NCI-H1417 (cell line): ENCODE measurements at places on chromosomes 3 and 15.

DNA sequence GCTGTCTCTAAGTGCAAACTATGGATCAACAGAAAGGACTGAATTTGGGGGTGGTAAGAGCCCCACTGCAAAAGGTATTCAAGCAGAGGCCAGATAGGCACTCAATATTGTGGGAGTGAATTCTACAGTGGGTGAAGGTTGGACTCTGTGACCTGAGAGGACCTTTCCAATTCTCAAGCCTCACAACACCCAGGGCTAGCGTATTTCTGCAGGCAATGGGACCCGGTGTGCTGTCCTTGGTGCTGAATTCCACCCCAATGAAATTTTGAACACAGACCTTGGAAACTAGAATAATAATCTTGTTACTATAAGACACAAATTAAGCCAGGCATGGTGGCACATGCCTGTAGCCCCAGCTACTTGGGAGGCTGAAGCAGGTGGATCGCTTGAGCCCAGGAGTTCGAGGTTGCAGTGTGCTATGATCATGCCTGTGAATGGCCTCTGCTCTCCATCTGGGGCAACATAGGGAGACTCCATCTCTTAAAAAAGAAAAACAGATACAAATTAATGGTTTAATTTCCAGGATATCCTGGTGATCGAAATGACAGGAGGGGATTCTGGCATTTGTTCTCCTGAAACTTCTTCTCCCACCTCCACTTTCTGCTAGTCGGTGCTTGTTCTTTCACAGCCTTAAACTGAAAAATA, 135.4 kb downstream of the RAB11A start:
- DNase-seq, result no peak

DNA sequence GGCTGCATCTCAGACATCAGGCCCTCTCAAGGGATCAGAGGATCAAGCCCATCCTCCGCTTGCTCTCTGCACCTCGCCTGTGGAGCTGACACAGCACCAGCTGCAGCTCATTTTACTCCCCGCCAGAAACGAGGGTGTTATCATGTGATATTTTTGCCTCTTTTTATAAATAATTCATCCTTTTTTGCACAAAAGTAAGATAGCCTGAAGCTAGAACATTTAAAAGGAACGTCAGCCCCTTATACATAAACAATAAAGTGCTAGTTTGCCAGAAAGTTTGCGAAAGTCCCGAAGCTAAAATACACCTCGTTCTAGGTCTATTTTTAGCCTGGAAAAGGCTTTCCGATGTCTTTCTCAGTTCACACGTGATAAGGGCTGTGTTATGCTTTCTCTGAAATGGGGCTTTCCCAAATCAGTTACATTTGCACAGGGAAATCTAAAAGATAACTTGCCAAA, 9.6 kb upstream of the FAM174B start:
- no peak for DNase-seq

DNA sequence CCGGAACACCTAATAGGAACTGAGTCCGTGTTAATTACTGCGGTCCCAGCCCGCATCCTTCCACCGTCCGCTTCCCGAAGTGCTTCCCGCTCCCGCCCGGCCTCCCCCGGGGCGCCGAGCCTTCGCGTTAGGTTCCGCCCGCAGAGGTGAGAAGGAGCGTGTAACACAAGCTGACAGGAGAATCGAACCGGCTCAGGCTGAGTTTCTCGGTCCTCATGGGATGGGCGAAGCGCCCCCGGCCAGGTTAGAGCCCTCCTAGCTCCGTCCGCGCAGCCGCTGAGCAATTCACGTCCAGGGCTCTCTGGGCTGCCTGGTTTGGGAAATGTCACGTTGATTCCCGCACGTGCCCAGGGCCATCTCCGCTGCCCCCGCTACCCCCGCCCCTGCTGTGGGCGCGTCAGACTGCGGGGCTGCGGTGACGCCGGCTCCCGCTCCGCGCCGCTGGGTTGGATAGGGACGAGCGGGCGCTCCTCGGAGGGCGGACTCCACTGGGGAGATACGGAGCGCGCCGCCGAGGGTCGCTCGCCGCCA, 954 bp downstream of the CLDN11 start:
- no peak for DNase-seq

DNA sequence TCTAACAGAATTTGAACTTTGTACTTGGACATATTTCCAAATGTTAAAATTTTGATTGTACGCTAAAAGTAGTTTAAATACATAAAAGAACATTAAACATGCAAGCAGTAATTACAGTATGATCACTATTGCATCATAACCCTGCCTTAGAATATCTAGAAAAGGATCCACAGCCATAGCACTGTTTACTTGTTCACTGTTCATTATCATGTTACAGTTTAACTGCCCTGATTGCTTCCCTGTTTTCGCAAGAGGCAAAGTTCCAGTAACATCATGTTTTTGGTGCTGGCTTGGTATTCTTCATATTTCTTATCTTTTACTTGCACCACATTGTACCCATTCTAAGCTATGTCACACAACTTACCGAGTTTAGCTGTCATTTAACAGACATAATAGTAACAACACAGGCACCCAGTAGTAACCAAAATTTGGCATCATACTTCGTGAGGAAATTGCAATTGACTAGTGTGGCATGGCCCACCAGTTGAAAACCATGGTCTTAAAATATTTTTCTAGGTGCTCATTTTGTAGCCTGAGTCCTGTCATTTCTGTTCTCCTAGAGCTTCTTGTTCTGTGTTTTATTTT, 13.3 kb upstream of the TMEM87A start:
- DNase-seq, result no peak

DNA sequence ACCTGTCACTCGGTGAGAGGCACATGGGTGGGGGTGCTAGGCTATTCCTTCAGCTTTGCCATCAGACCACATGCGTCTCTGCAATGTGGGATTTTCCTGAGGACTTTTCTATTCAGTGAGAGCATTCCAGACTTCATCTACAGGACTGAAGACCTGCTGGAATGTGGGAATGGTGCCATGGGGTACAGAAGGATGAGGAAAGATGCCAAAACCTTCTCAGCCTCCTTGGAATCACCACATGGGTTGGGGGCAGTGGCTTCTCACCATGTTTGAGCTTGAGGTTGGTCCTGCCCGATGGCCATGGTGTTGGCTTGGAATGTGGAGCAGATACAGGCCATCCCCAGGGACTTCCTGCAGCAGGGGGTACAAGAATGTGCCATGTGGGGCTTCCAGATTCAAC, 80.9 kb upstream of the KLF13 start:
- no peak for DNase-seq

GRCh38 chr3:49552087-49552486, 2.2 kb upstream of the BSN start:
- no peak for DNase-seq

GRCh38 chr15:65329288-65329983, 25.0 kb downstream of the RNU5B-1 start:
- DNase-seq, result no peak

- DNase-seq, result no peak
Observed at GRCh38 chr15:58574631-58575030, 142.8 kb downstream of the LIPC start.

DNA sequence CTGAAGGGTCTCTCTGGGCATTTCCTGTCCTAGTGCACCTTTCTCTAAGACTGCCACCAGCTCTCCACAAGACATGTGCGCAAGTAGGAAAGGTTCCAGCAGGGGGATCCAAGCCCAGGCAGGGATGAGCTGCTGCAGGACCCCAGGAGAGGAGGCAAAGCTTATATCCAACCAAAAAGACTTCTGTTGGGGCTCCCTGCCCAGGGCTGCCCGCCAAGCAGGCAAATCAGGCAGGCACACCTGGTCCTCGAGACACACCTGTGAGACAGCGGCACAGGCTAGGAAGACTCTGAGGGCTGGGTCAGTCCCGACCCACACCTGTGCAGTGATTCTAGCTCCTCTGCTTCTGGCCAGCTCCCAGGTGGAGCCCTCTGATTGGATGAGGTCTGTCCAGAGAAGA, 80.6 kb downstream of the MYLK start:
- no peak for DNase-seq

- no peak for DNase-seq
Observed at GRCh38 chr3:16484216-16484615, 29.3 kb downstream of the RFTN1 start.

GRCh38 chr15:79953951-79954444, 17.0 kb downstream of the BCL2A1 start:
- DNase-seq, result no peak

GRCh38 chr15:47427463-47427862, 289.8 kb upstream of the SEMA6D start:
- DNase-seq, result no peak

DNA sequence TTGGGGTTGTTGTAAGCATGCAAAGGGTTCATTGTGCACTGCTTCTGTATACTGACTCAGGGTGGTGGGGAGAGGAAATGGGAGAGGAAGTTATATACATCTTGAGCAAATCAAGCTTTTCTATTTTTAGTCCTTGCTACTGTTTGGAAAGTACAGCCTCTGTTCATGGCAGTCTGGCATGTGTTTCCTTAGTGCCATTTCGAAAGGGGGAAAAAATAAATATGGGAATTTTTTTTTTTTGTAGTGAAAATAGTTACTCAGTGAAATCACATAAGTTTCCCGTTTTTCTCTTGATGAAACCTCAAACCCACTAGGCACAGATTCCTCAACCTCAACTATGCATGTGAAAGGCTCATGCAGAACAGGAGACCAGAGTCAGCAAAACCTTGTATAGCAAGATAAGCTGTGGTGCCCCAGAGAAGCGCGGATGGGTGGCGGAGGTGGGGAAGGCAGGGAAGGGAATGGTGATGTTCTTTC, 353.3 kb downstream of the LPP start:
- DNase-seq, result no peak

- DNase-seq, result no peak
Observed at GRCh38 chr3:3516996-3517395, 282.2 kb upstream of the LRRN1 start.

DNA sequence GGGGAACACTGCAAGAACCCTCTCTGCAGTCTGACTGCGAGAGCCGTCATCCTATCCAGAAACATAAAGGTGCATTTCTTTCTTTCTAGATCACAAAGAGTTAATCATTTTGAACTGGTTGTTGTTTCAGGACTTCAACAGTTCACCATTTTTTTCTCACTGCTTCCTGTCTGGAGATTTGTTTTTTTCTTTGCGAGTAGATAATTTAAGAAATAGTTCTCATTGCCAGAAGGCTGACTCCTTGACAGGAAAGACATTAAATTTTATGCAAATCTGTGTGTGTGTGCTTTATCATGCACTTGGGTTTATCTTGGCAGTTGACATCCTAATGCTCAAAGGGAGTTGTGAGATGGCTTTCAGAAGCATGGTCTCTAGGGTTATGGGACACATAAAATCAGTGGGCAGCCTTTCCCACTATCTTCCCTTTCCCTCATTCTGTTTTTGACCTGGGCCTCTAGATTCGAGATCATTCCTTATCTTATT, 123.5 kb upstream of the TBL1XR1 start:
- no peak for DNase-seq

DNA sequence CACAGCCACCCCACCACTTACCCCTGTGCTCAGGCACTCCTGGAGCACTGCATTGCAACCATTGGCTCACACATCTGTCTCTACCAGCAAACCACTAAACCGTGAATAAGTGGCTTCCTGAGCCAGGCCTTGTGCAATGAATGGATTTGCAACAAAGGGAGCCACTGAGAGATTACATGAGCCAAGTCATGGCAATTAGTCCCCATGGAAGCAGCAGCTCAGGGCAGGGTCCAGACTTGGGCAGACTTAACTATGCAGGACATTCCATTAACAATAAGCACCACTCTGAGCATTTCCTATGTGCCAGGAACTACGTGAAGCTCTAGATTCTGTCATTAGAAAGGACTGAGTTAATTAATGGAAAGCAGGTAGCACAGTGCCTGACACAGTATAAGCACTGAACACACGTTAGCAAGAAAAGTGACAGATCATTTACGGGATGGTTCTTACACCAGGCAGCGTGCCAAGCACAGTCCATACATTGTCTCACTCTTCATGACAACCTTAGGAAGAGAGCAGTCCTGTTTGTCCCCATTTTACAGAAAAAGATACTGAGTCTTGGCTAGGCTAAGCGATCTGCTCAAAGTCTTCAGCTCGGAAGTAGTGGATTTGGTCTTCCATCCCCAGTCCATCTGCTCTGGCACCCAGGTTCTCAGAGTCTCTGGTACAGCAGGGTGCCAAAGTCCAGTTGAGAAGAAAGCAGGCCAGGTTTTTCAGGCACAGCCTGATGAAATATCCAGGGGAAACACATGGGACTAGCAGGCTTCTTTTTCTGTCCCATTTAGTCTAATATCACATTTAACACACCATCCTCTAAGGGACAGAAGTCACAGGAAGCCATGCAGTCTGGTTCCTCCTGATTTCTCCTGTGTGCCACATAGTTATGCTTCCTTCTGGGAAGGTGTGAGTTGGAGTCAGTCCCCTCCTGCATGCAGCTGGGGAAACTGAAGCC, 44.1 kb downstream of the LIPC start:
- DNase-seq, result peak; percentile 64

DNA sequence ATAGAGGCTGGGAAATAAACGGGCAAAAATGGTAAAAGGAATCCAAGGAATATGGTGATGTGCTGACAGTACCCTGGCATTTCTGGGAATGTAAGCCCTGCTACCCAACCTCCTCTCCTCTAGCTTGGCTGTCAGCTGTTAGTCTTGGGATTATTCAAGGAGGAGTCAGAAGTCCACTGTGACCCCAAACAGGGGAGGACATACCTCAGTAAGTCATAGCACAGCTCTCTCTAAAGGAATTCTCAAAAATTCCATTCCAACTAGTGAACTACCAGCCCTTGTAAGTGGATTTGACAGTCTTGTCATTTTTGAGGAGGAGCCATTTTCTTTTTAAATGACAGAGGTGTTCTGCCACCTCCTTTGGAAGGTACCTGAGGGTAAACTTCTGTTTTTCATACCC, 207.5 kb downstream of the PDCD6IP start:
- DNase-seq, result no peak

- no peak for DNase-seq
Observed at GRCh38 chr3:59620325-59620724, 570.5 kb upstream of the CFAP20DC start.

- no peak for DNase-seq
Observed at GRCh38 chr3:72343078-72343477, 505.2 kb downstream of the SHQ1 start.

GRCh38 chr3:157077565-157077991, 82.4 kb downstream of the CCNL1 start:
- DNase-seq, result no peak

DNA sequence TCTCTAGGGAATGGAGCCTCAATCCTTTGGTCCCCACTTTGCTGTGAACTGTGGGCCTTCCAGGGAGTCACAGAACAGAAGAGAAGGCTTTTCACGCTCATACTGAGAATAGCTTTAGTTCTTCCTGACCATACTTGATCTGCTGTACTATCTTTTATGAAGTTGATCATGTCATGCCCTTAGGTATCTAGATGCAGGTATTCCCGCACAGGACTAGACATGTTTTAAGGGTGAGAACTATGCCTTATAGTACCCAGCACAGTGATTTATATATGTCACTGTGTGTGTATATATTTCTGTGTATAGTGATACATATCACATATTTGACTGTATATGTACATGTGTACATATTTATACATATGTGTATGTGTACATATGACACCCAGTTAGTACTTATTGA, 358.4 kb upstream of the SEMA6D start:
- no peak for DNase-seq

- DNase-seq, result no peak
Observed at GRCh38 chr15:82572311-82572710, 32.1 kb upstream of the RPS17 start.

GRCh38 chr15:99157456-99157855, 52.6 kb downstream of the SYNM start:
- DNase-seq, result no peak
